ENCODE measurements at places on chromosomes 3 and 15.

DNA sequence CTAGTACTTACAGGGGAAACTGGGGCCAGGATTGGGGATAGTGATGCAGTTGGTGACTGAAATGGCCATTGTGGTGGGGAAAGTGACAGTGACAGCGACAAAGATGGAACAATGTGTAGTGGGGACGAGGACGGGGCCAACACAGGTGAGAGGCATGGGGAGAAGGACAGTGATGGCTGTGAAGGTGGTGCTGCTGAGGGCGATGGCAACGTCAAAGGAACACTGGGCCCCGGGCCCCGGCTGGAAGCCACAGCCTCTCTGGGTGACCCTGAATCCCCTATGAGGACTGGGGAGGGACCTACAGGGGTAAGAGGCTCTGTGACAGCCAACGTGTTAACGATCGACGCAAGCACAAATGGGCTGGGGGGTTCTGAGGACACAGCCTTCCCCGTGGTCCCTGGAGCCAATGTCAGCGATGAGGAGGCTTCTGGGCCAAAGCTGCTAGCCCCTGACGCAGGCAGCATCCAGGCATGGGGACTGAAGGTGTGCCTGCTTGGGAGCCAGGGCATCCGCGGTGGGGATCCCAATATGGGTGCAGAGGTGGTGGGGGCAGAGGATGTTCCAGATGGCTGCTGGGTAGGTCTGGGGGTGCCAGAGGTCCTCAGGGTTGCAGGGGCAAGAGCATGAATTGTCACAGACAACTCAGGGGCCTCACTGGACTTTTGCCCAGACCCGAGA, 25.2 kb upstream of the GOLGA6C start:
- DNase-seq: no peak

DNA sequence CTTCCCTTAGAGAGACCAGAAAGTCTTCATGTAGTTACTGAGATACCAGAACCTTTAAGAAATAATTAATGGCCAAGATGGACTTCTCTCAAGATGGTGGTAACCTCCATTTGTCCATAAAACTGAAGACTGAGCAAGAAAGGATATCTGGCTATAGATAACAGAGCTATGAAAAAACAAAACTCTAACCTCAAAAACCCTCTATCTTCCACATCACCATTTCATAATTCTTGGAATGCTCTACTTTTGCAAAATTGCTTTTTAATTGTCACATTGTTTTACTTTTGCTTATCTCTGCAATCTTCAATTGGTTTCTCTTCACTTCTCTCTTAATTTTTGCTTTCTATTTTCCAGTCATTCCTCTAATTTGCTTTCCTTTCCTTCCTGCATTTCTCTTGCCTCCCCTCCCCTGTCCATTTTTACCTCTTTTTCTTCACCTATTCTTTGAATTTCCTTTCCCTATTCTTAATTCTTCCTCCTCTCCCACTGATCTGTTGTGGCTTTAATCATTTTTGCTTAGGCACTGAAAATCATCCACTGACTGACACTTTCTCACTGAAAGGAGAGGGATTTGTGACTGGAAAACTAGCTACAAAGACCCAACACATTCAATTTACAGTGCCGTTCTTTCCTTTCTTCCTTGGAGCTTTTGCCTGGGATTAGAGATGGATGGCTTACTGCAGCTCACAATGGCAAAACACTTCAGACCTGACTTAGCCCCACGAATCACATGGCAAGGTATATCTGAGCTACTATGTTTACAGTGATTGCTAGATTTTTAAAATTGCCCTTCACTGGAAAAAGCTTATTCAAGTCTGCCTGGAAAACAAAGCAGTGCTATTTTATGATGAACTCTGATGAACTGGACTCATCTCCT, 242.8 kb downstream of the CHST2 start:
- DNase-seq: no peak

GRCh38 chr3:53724566-53724965, 121.7 kb downstream of the CHDH start:
- no peak for DNase-seq

GRCh38 chr15:89365462-89366065, 30.9 kb upstream of the POLG start:
- no peak for DNase-seq

GRCh38 chr3:46463120-46463867, 1.4 kb downstream of the LTF start:
- DNase-seq: no peak

- peak; percentile 47 for DNase-seq
These were observed 832 bp downstream of the TGFBR2 start for GRCh38 chr3:30607032-30607833.

GRCh38 chr3:188834349-188834748, 337.4 kb upstream of the TPRG1 start:
- DNase-seq: no peak

DNA sequence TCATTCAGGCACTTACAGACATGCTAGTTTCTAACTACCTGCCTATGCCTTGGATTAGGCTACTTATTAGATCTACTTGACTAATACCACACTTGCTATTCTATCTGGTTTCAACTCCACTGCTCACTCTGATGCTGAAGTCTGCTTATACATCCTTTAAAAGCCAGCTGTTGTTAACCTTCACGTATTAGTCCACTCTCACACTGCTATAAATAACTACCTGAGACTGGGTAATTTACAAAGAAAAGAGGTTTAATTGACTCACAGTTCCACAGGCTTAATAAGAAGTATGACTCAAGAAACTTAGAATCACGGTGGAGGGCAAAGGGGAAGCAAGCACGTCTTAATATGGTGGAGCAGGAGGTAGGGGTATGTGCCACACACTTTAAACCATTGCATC, 47.7 kb upstream of the ANKRD28 start:
- no peak for DNase-seq

DNA sequence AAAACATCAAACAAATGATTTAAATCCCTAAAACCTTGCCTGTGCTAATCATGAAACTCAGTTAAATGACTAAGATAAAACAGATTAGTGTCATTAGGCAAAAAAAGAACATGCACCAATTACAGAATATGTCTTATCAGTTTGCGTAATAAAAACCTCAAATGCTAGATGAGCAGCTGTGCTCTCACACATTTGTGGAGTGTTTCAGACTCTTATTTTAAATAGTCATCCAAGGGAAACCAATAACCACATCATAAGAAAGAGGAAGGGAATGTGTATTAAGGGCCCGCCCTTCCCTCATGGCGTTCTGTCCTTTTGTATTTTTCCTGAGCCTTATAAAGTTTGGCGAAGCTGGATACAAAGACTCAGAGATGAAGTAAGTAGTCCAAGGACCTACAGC, 6.6 kb downstream of the SAMMSON start:
- DNase-seq: no peak

- DNase-seq: no peak
These were observed 4.6 kb upstream of the RTP2 start for GRCh38 chr3:187706971-187707370.

DNA sequence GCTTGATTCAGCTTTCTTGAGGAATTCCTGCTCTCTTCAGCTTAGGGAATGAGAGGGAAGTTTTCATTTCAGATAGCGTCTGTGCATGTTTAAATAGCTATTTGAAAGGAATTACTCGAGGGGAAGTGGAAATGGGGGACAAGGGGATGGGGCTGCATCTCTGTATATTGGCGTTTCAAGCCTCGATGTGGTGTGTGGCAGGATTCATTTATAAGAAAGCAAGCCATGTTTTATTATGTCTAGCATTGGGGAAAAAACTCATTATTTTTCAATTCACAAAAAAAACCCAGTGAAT, 1.0 kb downstream of the ATP2C1 start:
- no peak for DNase-seq

DNA sequence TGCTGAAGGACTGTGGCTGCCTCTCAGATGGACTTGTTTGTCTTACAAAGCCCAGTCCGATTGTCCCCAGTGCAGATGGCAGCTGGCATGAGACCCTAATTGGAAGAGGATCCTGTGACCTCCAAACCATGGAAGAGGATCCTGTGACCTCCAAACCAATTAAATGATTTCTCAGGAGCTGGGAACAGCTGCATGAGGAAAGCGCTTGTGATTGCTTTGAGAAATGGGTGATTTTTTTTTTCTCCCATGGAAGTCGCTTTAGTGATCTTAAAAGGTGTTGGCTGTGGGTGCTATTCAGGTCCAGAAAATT, 68.4 kb upstream of the LARS2 start:
- no peak for DNase-seq

DNA sequence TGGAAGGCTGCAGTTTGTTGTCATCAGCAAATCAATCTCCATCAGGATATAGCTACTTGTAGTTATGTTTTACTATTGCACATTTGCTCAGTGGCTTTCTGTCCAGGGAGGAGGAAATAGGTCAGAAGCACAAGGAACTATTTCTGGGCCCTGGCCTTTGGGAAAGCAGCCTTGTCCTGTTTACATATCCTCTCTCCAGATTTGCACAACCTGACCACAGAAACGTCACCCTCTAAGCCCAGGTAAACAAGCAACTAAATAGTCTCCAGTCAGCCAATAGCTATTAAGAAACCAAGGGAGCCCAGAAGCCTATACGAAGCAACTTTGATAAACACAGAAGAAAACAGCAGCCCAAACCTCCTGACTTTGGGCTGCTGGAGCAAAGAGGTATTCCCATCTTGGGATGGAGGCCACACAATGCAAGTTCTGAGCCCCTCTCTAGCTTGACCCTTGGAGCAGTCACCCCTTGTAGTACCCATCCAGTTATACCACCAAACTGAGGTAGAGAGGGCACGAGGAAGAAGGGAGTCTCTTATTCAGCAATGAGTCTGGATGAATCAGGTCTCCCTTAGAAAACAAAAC, 2.3 kb upstream of the FEM1B start:
- no peak for DNase-seq

DNA sequence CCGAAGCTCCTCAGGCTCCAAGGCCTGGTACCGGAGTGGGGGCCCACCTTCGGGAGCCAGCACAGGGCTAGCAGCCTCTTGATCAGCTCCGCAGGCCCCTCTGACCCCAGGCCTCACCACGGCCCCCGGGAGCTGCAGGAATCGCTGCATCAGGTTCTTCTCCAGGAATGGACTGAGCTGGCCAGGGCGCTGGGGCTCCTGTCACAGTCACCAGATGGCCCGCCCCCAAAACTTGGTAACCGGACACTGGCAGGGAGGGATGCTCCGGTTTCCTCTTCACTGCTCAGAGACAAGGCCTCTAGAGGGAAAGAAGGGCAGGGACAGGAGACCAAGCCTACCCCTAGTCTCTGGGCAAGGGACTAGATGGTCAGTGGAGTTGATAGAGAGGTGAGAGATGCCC, 9.9 kb downstream of the AP3B2 start:
- no peak for DNase-seq

DNA sequence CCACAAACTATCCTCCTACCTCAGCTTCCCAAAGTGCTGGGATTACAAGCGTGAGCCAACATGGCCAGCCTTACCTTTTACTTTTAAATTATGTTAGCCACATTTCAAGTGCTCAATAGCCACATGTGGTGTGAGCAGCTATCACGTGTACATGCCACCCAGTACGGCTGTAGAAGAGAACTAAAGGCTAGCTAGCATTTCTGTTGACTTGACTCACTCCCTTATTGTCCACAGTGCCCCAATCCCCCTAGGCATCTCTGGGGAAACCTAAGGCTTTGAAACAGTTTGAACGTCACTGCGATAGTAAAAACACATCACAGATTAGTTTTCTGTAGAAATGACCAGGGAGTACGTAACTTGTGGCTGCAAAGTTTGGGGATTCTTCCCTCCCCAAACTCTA, 12.0 kb downstream of the C15orf40 start:
- no peak for DNase-seq

DNA sequence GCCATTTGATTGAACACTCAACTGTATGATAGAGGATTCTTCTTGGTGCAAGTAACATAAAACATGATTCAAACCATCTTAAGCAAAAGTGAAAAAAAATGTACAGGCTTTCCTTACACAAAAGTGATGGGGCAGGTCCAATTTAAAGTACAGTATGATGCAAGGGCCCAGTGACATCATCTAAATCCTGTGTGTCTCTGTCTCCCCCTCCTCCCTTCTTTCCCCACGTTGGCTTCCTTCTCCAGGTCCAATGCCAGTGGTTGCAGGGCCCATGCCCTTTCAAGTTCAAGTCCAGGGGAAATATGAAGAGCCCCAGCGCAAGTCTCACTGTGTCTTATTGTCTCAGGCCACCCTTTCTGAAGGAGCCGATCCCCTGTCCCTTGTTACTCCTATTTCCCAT, 332.3 kb downstream of the SHQ1 start:
- no peak for DNase-seq

- no peak for DNase-seq
These were observed 245.2 kb upstream of the ARPP21 start for GRCh38 chr3:35393901-35394799.

- no peak for DNase-seq
These were observed 41.9 kb downstream of the KY start for GRCh38 chr3:134608771-134609435.

DNA sequence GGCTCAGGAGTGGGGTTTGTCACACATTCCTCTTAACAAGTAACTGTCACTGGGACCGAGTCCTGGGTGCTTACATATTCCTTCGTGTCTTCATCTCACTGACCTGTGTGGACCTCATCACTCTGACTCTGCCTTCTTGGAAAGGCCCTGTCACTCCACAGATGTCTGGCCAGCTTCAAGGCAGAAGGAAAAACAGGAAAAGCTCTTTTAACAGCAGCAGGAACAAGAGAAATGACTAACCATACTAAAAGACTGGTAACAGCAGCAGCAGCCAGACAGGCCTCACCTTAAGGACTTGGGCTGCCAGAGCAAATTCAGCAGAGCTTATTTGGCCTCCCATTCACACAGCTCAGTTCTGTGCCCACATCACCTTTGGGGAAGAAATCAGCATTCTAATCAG, 68.1 kb downstream of the USF3 start:
- DNase-seq: no peak

- no peak for DNase-seq
These were observed 48.5 kb downstream of the CD47 start for GRCh38 chr3:108042300-108042699.

DNA sequence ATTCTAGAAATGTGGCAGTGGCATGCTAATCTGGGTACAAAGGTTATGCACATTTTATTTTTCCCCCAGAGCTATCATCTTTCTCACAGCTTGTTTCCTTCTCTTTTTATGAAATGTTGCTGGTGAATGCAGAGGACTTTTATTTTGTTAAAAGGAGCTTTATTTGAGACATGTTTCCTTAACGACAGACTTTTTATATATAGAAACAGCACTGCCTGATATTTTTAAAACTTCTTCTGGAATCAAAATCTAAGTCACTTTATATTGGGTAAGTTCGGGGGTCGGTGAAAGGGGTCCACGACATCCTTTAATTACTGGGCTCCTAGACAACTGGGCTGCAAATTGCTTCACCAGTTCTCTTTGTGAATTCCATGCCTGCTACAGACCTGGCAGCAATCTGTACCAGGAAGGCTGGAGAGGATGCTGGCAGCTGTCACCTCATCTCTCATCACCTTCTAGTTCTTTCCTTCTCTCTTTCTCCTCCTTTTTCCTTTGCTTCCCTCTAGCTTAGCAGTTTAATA, 464.7 kb downstream of the PDCD6IP start:
- DNase-seq: no peak

- no peak for DNase-seq
These were observed 654.4 kb upstream of the ADAMTS9 start for GRCh38 chr3:65342084-65342683.

GRCh38 chr3:114336122-114336697, 42.4 kb downstream of the TIGIT start:
- DNase-seq: no peak

Data from stimulated activated CD4-positive, alpha-beta T cell treated with anti-CD3 and anti-CD28 coated beads, Interleukin-15, amount 100 ng/mL, for 1 hour (primary cell).